ENCODE measurements at places on chromosomes 13 and 19.

- no peak for DNase-seq
Observed at GRCh38 chr13:46041419-46041839, 11.1 kb downstream of the ZC3H13 start.

GRCh38 chr19:5707576-5708575 lies 12.1 kb downstream of the LONP1 start:
- no peak for DNase-seq

GRCh38 chr19:56837492-56838023 lies 3.0 kb downstream of the PEG3 start:
- no peak for DNase-seq

GRCh38 chr13:114275304-114275703 lies 6.1 kb upstream of the UPF3A start:
- no peak for DNase-seq

- no peak for DNase-seq
Observed at GRCh38 chr13:31022928-31023530, 90.6 kb downstream of the TEX26 start.

- no peak for DNase-seq
Observed at GRCh38 chr13:101382701-101383100, 33.6 kb downstream of the NALCN start.

DNA sequence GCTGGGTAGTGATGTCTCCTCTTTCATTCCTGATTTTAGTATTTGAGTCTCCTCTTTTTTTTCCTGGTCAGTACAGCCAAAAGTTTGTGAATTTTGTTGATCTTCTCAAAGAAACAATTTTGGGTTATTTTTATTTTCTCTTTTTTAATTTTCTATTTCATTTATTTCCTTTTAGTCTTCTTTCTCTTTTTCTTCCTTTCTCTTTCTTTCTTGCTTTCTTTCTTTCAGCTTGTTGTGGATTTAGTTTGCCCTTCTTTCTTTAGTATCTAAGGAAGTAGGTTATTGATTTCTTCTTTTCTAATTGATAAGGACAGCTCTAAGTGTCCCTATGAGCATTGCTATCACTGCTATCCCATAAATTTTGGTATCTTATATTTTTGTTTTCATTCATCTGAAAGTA lies 13.8 kb downstream of the IPO5 start:
- DNase-seq, result no peak

DNA sequence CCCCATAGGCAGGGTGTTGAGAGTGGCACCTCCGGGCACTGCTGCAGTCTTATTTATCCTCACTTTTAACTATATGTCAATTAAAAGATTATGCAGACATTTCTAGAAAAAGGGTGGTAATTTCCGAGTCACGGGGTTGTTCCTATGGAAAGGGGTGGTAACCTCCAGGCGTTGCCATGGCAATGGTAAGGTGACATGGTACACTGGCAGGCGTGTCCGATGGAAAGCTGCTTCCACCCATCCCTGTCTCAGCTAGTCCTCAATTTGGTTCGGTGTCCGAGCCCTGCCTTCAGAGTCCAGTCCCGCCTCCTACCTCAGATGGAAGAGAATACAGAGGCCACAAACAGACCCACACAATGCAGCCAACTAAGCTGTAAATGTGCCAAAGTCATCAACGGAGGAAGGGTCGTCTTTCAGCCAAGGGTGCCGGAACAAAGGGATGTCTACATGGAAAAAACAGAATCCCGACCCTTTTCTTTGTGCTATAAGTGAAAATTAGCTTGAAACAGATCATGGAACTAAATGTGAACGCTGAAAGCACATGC lies 72.6 kb upstream of the C13orf46 start:
- DNase-seq, result no peak

DNA sequence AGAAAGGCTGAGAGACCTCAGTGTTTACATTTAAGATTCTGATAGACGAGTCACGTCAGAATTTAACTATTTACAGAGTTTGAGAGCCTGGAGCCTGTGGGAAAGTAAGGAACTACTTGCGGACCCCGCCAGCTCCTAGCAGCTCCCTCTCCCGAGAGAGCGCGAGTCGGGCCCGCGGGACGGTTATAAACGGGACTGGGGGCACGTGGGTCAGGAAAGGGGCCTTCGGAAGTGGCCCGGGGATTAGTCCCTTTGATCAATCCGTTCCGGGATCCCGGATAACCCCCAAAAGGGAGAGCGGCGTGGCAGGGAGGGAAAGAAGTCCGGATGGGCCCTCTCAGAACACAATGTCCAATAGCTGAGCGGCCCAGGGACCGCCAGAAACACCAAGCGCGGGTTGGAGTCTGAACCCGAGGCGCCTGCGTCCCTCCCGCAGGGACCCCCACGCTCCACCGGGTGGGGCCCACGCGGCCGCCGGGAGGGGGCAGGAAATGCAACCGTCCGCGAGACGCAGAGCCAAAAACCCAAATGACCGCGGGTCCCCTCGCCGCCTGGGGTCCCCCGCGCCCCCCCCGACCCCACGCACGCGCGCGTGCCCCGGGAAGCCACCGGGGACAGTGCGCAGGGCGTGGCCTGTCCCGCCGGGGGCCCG lies 3.6 kb downstream of the ZIC5 start:
- no peak for DNase-seq

- peak; percentile 80 for DNase-seq
Observed at GRCh38 chr19:5369962-5370367, 29.4 kb upstream of the PTPRS start.

- DNase-seq, result no peak
Observed at GRCh38 chr13:96792736-96793403, 201.4 kb downstream of the OXGR1 start.

- DNase-seq, result no peak
Observed at GRCh38 chr19:13012690-13013608, 17.7 kb downstream of the NFIX start.

DNA sequence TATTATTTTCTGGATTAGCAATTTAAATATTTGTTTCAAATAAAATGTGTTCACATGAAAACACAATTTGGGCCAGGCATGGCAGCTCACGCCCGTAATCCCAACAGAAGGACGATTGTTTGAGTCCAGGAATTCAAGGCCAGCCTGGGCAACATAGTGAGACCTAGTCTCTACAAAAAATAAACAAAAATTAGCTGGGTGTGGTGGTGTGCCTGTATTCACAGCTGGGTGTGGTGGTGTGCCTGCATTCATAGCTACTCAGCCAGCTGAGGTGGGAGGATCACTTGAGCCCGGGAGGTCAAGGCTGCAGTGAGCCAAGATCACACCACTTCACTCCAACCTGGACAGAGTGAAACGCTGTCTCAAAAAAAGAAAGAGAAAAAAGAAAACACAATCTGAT lies 46.4 kb downstream of the KPNA3 start:
- no peak for DNase-seq

DNA sequence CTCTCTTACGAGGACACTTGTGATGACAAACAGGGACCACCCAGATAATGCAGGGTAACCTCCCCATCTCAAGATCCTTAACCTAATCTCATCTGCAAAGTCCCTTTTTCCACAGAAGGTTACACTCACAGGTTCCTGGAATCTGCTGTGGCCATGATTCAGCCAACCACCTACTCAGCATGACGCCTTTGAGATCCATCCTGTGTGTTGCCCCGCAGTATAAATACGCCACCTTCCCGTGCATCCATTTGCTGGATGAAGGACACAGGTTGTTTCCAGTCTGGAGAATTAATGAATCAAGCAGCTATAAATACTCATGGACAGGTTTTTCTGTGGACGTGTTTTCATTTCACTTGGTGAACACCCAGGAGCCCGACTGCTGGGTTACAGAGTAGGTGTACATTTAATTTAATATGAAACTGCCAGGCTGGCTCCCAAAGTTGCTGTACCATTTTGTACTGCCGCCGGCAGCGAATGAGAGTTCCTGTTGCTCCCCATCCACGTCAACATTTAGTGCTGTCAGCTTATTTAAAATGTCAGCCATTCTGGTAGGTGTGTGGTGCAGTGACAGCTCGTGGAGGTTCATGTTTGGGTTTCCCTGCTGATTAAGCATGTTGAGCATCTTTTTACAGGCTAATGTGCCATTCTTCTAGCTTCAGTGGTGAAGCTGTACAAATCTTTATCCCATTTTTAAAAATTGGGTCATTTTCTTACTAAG lies 40.2 kb downstream of the ELL start:
- no peak for DNase-seq

GRCh38 chr19:10412257-10412977 lies 7.9 kb upstream of the PDE4A start:
- DNase-seq, result peak; percentile 62

- DNase-seq, result no peak
Observed at GRCh38 chr13:98539666-98540065, 37.2 kb downstream of the STK24 start.

- DNase-seq, result no peak
Observed at GRCh38 chr13:68257111-68257842, 1027.1 kb upstream of the PCDH9 start.

GRCh38 chr13:27969082-27969865 lies at the start of gene CDX2:
TSS of gene CDX2 (minus strand) at chr13:27969315. CDS start at chr13:27969006, 309 bp downstream.
- DNase-seq, result no peak

DNA sequence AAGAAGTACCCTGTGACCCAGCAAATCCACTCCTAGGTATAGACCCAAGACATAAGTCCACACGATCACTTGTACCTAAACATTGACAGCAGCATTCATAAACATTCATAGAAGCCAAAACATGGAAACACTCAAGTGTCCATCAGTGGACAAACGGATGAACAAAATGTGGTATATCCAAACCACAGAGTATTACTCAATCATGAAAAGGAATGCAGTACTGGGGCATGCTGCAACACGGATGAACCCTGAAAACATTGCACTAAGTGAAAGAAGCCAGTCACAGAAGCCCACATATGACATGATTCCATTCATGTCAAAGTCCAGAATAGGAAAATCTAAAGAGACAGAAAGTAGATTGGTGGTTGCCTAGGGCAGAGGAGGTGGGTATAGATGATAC lies 22.8 kb upstream of the CCNE1 start:
- no peak for DNase-seq

DNA sequence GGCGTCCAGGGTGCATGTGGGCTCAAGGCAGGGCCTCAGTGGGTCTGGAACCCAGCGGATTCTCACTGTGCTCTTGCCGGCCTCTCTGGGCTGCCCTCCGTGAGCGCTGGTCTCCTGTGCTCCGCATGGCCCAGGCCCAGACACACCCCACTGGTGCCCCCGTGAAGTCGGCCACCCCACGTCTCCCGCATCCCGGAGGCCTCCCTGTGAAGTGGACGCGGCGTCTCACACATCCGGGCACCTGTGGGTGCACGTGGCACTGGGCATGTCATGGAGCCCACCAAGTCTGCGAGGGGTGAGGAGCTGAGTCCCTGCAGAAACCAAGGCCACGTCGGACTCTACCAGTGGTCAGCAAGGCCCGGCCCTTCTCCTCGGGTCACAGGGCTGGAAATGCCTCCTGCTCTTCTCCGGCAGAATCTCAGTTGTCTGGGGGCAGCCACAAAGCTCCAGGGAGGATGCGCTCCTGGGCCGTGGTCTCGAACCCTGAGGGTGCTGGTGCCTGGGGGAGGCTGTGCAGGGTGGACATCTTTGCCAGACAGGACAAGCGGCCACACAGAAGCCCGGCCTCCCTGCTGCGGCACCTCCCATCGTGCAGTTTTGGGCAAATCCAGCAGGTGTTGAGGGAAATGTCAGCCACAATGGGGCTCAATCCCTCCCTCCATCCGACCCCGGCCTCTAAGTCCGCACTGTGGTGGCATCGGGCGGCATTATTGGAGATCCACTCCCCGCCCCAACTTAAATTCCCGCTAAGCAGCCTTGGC lies 2.2 kb downstream of the C13orf46 start:
- DNase-seq, result no peak

DNA sequence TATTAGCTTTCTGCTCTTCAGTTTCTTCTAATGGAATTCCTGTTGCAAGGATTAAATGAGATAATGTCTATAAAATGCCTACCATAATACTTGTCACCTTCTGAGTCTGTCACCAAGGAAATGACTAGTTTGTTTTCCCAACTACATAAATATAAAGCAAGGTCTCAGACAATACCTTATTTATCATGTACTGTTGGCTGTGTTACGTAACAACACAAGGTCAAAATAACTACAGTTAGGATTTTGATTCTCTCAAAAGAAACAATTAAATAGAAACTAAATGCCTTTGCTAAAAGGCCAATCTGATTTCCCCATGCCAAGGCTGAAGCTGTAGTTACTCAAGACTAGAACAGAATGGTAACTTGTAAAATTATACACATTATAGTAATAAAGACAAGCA lies 134.5 kb downstream of the PCDH9 start:
- no peak for DNase-seq

DNA sequence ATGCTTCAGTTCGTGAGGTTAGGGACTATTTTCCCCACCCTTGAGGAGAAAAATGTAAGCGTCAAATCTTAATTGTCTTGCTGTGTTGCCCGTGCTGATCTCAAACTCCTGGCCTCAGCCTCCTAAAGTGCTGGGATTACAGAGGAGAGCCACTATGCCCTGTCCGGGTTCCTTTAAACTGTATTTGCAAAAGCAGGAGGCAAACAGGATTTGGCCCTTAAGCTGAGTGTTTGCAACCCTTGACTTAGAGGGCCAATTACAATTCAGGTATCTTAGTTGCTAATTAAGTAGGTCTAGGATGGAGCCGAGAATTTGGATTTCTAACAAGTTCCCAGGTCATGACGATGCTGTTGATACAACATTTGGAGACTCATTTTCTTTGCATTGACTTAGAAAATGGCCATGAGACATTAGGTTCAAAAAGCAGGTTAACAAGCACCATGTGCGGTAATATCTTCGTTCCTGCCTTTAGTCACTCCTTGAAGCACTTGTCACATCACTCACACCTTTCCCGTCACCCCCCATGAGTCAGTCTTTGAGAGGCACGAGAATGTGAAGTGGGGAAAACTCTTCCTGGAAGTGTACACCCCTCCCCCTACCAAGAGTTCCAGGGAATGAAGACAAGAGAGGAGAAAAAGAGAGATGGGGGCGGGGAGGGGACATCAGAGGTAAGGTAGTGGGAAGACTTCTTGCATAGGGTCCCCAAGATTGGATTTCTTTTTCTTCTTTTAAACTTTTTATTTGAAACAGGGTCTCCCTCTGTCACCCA lies 2.6 kb downstream of the NAPSA start:
- DNase-seq, result no peak

- DNase-seq, result no peak
Observed at GRCh38 chr13:34506796-34507195, 435.3 kb upstream of the NBEA start.

DNA sequence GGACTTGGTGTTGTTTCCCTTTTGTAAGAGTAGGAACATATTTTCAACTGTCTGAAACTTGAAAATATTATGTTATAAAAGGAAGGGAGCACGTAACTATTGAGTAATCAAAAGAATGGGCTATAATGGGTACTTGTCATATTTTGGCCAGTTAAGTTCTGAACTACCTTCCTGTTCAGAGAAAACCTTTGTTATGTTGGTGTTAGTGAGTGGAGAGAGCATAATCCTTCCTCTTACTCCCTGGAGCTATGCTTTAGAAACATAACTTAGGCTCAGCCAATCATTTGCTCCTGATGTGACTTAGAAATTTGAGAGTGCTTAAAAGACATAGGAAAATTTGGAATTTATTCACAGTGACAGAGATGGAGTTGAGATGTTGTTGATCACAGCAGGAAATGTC lies 482.5 kb upstream of the SPRY2 start:
- DNase-seq, result no peak

DNA sequence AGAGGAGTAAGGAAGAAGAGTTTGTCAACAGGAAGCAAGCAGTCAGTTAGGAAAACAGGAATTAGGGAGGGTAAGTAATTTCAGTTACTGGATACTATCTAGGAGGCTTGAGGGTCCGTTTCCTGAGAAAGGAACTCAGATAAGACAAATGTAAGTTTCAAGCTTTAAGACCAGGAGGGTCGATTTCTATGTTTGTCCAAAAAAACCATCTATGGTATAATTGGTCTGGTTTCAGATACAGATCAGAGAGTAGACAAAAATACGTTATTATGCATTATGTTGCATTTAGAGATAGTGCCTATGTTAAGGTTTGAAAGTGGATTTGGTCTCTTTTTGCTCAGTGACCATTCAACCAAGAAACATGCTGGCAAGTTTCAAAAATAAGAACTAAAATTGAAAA lies 789.6 kb upstream of the PCDH20 start:
- no peak for DNase-seq
